Astrocyte (in vitro differentiated cells and primary cell): ENCODE measurements at places on chromosomes 12 and 14. TPM values are rescaled to one million over a fixed set of nuclear protein-coding genes. Genes with fewer than 3 reads are reported as not detected.

- peak overlapping the region; percentile 2 for H3K4me3 ChIP-seq
- no peaks in the 10 kb centered on the region for H3K36me3 ChIP-seq
- H3K4me1 ChIP-seq = peaks cover 12% of the 10 kb centered on the region
- H3K27ac ChIP-seq = peak overlapping the region; percentile 61
- DNase-seq = peak; percentile 81
These were observed 360.8 kb downstream of the CCDC91 start for GRCh38 chr12:28550757-28551704.

- no peak overlapping the region for H3K27ac ChIP-seq
- no peaks in the 10 kb centered on the region for H3K27me3 ChIP-seq
- H3K36me3 ChIP-seq = no peaks in the 10 kb centered on the region
- H3K4me3 ChIP-seq = no peak overlapping the region
- no peaks in the 10 kb centered on the region for H3K4me1 ChIP-seq
These were observed 25.0 kb upstream of the P2RX7 start for GRCh38 chr12:121107681-121108080.

DNA sequence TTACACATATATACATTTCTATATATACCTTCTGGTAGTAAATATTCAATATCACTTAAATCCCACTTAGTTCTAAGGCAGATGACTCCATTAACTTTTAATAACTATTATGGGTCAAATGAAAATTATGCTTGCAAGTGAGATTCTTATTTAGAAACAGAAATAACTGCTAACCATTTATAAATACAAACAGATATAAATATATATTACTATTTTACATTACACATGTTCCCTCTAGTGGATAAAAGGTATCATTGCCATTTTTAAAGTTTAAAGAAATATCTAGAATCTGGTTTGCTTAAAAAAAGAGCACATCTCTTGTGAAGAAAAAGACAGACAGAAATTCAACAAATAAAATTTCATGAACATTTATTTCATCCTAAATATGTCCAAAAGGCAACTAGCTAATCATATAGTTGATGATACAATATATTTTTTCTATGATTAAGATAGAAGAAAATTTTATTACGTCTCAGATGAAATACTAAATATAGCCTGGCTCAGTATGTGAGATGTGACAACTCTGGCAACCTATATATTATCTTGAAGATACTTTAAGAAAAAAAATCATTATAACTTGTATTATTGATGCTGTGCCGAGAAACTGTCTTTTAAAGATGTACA, 11.7 kb upstream of the RAD51AP1 start:
- H3K4me1 ChIP-seq = no peaks in the 10 kb centered on the region
- H3K4me3 ChIP-seq = no peak overlapping the region
- no peaks in the 10 kb centered on the region for H3K27me3 ChIP-seq
- peaks cover 15% of the 10 kb centered on the region for H3K36me3 ChIP-seq
- H3K27ac ChIP-seq = no peak overlapping the region

DNA sequence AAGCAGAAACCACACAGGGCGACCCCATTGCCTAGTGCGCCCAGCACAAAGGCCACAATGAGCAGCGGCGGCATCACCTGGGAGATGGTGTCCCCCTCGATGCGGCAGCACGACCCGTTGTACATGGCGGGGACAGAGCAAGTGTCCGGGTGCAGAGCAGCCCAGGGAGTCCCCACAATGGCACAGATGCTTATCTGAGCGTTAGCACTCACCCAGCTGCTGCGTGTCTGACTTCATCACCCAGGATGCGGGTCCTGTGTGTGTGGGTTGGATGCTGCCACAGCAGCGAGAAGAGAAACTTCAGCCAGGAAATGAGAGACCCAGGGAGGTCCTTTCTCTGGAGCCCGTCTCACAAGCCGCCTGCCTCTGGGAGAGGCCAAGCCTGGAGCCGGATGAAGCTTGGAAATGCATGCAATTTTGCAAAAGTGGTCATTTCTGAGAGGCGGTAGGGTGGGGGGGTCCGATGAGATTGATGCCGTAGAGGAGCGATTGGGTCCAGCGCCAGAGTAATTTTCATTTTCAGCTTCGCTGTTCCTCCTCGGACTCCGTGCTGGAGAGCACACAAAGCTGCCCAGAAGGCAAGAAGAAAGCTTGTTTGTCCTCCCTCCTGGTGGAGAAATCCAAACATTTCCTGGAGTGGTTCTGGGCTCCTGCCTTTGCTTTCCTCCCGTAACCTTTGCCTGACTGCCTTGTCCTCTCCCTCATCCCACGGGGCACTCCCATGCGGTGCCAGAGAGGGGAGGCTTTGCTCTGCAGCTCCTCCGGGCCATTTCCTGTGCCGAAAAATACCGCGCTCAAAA, at the start of gene HCAR1:
HCAR1 (minus strand) TSS at position 630 of the 800 bp plus-strand sequence; CDS start at position 125, 505 bp downstream.
- no peak for DNase-seq
- peaks cover 7% of the 10 kb centered on the region for H3K4me1 ChIP-seq
- no peaks in the 10 kb centered on the region for H3K36me3 ChIP-seq
- H3K4me3 ChIP-seq = peak within 1 kb of the TSS; percentile 10
- H3K27me3 ChIP-seq = peaks cover 2% of the 10 kb centered on the region
- H3K27ac ChIP-seq = peak within 1 kb of the TSS; percentile 11

DNA sequence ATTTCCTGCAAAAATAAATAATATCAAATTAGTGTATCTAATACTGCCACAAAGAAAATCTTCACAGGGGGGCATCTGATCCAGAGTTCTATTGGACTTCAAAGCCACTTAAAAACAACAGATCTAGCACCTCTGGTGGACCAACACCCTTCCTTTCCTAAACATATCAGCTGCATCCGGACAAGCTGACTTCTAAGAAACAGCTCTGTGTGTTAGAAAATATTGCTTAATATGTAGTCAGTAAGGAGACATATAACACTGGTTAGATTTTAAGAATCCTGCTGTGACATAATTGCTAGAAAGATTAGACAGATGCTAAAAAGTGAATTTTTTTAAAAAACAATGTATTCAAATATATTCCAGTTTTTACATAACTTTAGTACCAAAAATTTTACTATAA, 61.1 kb upstream of the PTPRB start:
- no peaks in the 10 kb centered on the region for H3K36me3 ChIP-seq
- H3K27me3 ChIP-seq = no peaks in the 10 kb centered on the region
- H3K4me3 ChIP-seq = no peak overlapping the region
- no peaks in the 10 kb centered on the region for H3K4me1 ChIP-seq

DNA sequence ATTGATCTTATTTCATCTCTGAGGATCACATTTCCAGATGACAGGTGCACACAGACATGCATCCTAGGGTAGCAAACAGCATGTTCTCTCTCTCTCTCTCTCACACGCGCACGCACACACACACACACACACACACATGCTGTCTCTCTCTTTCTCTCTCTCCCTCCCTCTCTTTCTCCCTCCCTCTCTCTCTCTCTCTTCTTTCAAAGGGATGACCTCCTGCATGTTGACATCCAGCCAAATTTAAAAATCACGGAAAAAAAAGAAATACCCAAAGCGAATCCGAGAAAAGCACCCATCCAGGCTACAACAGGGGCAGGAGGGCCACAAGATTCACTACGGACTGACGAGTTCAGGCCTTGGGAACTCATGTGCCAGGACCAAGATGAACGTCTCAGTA, 2.3 kb downstream of the KSR2 start:
- no peak overlapping the region for H3K4me3 ChIP-seq
- no peaks in the 10 kb centered on the region for H3K36me3 ChIP-seq
- no peak overlapping the region for H3K27ac ChIP-seq
- no peaks in the 10 kb centered on the region for H3K4me1 ChIP-seq

- H3K36me3 ChIP-seq = peaks cover 5% of the 10 kb centered on the region
- H3K27ac ChIP-seq = peak overlapping the region; percentile 98
- H3K4me3 ChIP-seq = no peak overlapping the region
- peak; percentile 77 for DNase-seq
These were observed 47.1 kb downstream of the NCOR2 start for GRCh38 chr12:124520265-124520701.

- DNase-seq = no peak
- H3K4me3 ChIP-seq = no peak overlapping the region
- H3K4me1 ChIP-seq = peaks cover 13% of the 10 kb centered on the region
- H3K36me3 ChIP-seq = peaks cover 22% of the 10 kb centered on the region
- H3K27ac ChIP-seq = peak overlapping the region; percentile 96
- no peaks in the 10 kb centered on the region for H3K27me3 ChIP-seq
These were observed 1.1 kb upstream of the PRKAG1 start for GRCh38 chr12:49019443-49020324.

KRT6C gene
- total RNA-seq = not detected in 2 replicates

IQSEC3 gene
- 0.34 and 0.46 TPM in 2 replicates for total RNA-seq

KRT2 gene
- total RNA-seq = not detected in 2 replicates

NXPH4 gene
- 14.5 and 22.3 TPM in 2 replicates for total RNA-seq

ARG2 gene
- total RNA-seq = 8.9 and 11.6 TPM in 2 replicates

TMEM260 gene
- 18.1 and 20.6 TPM in 2 replicates for total RNA-seq

CSRP2 gene
- 247 and 265 TPM in 2 replicates for total RNA-seq

GZMH gene
- not detected in 2 replicates for total RNA-seq
